ENCODE measurements at places on chromosomes 2 and 18.

DNA sequence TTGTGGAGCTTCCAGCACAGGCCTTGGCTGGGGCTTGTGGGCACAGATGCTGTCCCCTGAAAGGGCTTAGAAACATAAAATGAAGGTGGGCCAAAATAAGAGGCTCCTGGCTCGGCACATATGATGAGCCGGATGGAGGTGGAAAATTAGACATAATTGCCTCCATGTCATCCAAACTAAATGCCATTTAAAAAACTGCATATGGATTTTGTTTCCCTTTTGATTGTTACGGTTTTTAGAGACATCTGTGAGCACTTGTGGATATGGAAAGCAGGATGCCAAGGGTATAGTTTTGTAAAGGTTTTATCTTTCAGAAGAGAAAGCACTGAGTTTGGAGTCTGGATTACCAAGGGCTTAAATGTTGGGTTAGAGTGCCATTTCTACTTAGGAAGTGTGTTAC lies 498.3 kb downstream of the RIT2 start:
- DNase-seq, result no peak

- no peak for DNase-seq
These were observed 42.8 kb upstream of the SMAD7 start for GRCh38 chr18:48993586-48993985.

DNA sequence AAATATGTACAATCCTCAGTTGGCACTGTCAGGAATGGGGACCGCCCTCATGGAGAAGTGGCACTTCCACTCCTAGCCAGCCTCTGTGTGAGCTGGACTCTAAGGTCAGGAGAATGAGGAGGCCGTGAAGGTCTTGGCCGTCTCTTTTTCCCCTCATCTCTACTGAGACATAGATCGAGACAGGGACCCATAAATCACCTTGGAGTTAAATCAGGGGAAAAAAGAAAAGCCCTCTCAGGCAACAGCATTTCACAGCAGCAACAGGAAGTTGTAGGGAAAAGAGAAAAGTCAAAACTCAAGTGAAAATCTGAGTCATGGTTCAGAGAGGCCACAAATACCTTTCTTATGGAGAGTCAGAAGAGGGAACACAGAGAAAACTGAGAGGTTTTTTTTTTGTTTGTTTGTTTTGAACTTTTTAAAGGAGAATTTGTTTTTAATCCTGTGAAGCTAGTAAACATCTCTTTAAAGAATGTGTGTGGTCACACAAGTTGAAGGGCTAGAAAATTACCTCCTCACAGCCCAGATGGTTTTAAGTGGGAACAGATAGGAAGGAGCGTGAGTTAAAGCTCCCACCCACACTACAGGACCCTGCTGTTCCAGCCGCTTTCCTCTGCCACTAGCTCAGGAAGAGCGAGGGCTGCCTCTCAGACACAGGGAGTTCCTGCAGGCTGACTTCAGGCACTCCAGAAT lies 30.6 kb upstream of the CYP1B1 start:
- no peak for DNase-seq

DNA sequence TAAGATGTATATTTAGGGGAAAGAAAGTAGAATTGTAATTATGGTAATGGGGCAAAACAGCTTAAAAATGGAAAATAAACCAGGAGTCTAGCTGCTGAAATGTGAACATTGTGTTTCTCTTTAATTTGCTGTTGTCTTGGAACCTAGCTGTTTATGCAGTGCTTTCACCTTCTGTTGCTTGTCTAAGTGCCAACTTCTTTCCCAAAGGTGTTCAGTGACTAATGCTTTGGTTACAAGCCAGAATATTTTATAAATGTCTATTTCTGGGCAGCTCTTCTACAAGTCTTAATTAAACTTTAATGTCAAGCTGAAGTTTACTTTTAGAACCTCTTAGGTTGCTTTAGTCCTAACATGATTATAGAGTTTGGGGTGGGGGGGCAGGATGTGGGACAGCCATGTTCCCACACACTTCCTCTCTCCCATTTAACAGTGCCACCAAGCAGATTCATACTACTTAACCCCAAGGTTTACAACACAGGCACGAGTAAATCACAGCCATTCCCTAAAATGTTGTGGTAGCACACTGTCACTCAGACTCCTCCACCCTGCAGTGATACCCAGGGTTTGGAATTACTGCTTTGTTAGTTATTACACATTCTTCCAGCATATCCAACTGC lies 60.6 kb downstream of the ITGA4 start:
- no peak for DNase-seq

DNA sequence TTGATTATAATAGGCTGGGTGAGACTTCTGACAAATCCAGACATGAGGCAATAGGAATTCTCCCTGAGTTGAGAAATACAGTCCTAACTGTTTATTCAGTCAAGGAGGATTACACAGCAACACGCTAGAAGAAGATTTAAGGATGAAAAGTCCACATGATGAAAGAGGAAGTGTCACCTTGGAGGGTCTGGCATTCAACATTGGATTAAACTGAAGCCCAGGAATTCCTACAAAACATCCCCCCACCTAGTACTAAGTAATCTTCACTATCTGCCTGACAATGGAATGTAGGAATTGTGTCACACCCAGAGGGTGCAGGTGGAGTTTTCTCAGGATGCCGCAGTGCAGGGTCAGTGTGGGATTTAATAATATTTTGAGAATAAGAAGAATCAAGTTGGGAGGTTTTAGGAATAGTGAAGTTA lies 142.4 kb downstream of the SOCS6 start:
- DNase-seq, result no peak

- no peak for DNase-seq
These were observed 593.2 kb upstream of the ZNF804A start for GRCh38 chr2:184004948-184005672.

DNA sequence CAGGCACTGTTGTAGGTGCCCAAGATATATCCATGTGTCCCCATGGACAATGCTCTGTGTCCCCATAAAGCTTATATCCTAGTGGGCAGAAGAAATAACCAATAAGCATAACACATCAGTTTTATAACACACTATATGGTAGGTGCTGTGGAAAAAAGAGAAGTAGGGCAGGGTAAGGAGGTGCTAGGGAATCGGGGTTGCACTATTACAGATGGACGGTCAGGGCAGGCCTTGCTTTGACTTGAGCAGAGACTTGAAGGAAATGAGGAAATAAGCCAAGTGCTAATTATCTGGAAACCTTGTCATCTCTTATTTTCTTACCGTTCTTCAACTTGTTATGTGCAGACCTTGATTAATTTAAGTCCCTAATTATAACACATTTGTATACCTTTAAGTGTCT lies 82.0 kb downstream of the PHLPP1 start:
- DNase-seq, result no peak

DNA sequence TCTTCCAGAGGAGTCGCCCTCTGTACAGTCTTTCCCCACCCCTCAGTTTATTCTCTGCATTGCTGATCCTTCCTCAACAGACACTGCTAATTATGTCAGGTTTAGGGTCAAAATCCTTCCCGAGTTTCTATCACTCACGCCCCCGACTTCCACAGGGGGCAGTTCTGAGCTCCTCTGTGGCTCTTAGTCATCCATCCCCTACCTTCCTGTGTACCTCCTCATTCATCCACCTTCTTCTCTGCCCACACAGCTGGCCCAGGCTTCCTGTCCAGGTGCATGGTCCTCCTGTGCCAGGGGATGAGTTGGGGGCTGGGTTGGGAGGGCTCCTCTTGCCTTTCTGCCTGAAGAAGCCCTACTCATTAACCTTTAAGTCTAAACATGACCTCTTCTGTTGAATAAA lies 202.9 kb downstream of the ARL4C start:
- DNase-seq, result no peak

- no peak for DNase-seq
These were observed 21.0 kb downstream of the PASK start for GRCh38 chr2:241128266-241128665.

DNA sequence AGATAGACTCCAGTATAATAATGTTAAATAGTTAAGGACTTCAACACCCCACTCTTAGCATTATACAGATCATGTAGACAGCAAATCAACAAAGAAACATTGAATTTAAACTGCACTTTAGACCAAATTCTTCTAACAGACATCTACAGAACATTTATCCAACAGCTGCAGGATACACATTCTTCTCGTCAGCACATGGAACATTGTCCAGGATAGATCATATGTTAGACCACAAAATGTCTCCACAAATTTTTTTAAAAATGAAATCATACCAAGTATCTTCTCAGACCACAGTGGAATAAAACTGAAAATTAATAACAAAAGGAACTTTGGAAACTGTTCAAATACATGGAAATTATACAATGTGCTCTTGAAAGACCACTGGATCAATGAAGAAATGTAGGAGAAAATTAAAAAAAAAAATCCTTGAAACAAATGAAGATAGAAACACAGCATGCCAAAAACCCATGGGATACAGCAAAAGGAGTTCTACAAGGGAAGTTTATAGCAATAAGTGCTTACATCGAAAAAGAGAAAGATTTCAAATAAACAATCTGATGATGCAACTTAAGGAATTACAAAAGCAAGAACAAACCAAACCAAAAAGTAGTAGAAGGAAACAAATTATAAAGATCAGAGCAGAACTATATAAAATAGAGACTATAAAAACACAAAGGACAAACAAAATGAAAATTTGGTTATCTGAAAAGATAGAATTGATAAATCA lies 12.3 kb upstream of the SPP2 start:
- no peak for DNase-seq

- no peak for DNase-seq
These were observed 116.2 kb downstream of the RND3 start for GRCh38 chr2:150371044-150371818.

DNA sequence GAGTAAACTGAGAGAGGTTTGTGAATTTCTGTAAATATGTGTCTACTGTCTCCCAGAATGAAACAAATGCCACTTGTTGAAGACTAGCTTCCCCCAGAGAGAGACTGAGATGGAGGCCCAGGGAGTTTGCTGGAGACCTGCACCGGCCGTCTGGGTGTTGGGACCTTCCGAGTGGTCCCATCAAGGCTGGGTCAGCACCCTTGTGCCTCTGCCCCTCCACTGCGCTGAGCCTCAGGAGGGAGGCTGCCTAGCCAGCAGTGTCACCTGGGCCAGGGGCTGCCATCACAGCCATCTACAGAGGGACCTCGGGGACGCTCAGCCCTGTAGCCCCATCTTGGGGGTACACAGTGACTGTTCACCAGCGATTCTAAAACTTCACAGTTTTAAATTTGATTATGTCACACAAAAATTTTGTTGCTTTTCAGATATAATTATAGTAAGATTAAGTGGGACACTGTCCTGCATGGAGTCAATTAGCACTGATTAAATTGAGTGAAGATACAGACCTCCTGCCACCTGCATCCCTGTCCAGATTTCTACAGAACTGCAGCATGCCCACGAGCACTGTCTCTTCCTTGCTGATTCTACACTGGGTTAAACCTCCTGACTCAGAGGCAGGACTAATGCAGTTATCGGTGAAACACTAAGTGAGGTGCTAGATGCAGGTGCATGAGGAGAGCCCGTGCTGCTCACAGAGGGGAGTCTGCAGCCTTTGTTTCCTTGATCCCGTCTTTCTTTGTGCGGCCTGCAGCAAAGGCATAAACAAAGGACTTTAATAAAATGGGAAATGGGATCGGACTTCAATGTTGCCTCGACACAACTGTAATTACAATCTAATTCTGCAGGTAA lies 50.5 kb downstream of the TMEM18 start:
- DNase-seq, result no peak

- no peak for DNase-seq
These were observed 117.9 kb downstream of the ETAA1 start for GRCh38 chr2:67515056-67515455.

- DNase-seq, result no peak
These were observed 17.4 kb downstream of the NDC80 start for GRCh38 chr18:2588666-2589344.

DNA sequence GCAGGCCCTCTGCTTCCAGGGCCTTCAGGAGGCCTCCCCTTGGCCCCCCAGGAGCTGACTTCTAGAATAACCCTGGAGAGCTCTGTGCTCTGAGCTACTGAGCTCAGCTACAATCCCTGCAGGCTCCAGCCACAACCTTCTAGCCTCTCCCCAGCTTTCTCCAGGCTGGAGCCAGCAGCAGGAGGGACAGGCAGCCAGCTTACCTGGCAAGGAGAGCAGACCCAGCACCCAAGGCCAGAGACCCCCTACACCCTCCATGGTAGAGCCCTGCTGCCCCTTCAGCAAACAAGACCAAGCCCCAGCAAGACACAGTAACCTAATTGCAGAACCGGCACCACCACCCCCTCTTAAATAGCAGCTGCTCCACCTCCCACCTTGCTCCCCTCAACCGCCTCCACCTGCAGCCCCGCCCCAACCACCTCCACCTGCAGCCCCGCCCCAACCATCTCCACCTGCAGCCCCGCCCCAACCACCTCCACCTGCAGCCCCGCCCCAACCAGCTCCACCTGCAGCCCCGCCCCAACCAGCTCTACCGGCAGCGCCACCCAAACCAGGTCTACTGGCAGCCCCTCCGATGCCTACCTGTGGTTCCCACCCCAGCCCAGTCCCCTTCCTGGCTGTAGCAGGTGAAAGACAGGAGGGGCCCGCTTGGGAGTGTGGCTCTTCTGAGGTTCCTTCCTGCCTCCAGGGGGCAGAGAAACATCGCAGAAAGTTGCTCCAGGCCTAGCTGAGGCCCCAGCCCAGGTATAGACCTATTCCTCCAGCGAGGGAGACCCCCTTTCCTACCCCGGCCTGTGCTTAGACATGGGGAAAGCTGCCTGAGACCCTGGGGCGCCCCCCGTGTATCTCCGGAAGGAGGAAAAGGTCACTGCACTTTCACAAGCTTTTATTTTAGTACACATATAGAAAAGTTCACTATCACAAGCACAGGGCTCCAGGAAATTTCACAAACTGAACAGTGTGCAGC lies at the start of gene ASTL:
Gene ASTL (minus strand): TSS at position 324 of the 967 bp plus-strand sequence. CDS start 66 bp downstream, at position 258.
- DNase-seq, result no peak

DNA sequence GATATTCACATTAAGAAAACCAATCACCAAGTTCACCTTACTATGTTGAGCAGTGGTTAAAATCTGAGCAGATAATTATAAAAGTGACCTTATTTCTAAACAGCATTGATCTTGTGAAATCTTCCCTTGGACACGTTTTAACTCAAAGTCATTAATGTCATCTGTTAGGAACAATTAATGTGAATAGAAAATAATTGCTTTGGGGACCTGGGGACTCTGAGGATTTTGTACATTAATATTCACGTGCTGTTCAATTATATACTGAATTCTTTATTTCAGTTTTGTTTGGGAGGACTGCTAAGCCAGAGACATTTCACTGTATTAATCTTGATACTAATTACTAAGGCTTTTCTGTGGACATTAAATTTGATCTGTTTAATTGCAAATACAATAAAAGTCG lies 127.1 kb upstream of the LYPD1 start:
- DNase-seq, result no peak

- no peak for DNase-seq
These were observed 15.9 kb downstream of the GLS start for GRCh38 chr2:190896477-190896876.

- DNase-seq, result no peak
These were observed 42.6 kb upstream of the ASXL2 start for GRCh38 chr2:25920786-25921415.

GRCh38 chr2:120494446-120494845 lies 148.5 kb downstream of the INHBB start:
- no peak for DNase-seq

- no peak for DNase-seq
These were observed 35.9 kb downstream of the TMEM18 start for GRCh38 chr2:641164-641871.

- DNase-seq, result no peak
These were observed 18.3 kb downstream of the CCT7 start for GRCh38 chr2:73252238-73253027.
